ENCODE measurements at places on chromosomes 6 and 20.

DNA sequence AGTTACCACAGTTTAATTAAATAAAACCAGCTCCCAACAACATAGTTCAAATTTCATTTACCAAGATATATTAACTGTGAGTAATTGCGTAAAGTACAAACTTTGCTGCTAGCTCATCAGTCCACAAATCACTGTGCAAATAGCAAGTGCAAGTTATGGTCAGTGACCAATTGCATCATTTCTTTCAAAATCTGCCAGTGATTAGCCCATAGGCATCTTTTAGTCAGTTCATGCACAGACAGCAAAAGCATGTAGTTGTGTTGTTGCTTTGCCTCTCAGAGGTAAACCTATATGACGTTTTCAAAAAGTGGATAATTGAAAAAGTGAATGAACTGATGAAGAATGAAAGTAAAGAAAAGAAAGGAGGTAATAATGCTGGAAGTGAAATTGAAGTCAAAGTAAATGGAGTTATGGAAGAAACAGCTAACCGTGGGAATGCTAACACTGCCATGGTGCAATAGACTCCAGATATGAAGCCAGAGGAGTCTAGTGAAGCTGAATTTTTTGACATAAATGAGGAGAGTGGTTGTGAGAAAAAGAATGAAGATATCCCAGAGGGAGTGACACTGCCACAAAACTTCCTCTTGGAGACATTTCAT lies 36.5 kb downstream of the ENPP1 start:
- DNase-seq: no peak

DNA sequence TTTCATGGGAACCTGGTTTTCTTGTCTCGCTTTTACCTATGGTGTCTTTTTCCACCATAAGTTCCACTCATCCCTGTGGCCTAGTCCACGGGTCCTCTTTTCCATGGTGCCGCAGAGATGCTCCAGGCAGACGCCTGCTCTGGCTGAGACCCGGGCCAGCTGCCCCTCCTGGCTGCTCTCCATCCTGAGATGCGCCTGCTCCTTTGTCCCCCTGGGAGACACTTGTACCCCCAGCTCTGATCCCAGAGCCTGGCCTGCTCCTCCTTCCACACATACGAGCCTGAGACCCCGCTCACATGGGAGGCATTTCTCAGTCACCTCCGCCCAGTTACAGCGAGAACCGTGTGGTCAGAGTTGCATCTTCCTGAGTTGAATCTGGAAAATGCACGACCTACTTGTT lies 29.6 kb downstream of the RNASET2 start:
- DNase-seq: no peak

- DNase-seq: no peak
Measured at GRCh38 chr20:16865406-16865805, 117.2 kb downstream of the OTOR start.

GRCh38 chr6:12275107-12275506 lies 15.1 kb upstream of the EDN1 start:
- DNase-seq: no peak

GRCh38 chr6:141140905-141141304 lies 991.8 kb upstream of the GJE1 start:
- no peak for DNase-seq

DNA sequence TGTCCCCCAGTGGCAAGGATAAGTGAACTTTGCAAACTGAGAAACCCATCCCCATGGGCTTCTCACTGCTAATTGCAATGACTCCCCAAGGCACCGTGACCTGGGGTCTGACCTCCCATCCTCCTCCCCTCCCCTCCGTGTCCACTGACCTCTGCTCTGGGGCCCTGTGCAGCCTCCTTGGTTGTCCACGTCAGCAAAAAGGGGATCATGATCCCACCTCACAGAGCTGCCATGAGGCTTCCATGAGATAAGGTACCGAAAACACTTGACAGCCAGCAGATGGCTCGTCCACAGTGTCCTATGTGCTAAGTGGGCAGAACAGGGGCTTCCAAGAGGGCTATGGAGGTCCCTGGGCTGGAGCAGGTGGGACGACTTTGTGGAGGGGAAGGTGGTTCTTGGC lies 104.5 kb downstream of the GRM4 start:
- DNase-seq: no peak

GRCh38 chr6:88502391-88502790 lies 336.2 kb upstream of the CNR1 start:
- DNase-seq: no peak

- no peak for DNase-seq
Measured at GRCh38 chr6:161396539-161396938, 122.7 kb upstream of the AGPAT4 start.

- DNase-seq: peak; percentile 12
Measured at GRCh38 chr6:167932468-167933276, 64.8 kb upstream of the KIF25 start.

GRCh38 chr6:158226655-158227512 lies 58.7 kb downstream of the GTF2H5 start:
- DNase-seq: no peak

All from right renal pelvis (tissue), 4 donors.